Activated CD8-positive, alpha-beta T cell treated with anti-CD3 and anti-CD28 coated beads for 36 hours (primary cell): ENCODE measurements at places on chromosomes 13 and 19. TPM values are rescaled to one million over a fixed set of nuclear protein-coding genes. Genes with fewer than 3 reads are reported as not detected.

GRCh38 chr13:94212196-94212595 is 267.3 kb downstream of the DCT start:
- DNase-seq, result no peak

DNA sequence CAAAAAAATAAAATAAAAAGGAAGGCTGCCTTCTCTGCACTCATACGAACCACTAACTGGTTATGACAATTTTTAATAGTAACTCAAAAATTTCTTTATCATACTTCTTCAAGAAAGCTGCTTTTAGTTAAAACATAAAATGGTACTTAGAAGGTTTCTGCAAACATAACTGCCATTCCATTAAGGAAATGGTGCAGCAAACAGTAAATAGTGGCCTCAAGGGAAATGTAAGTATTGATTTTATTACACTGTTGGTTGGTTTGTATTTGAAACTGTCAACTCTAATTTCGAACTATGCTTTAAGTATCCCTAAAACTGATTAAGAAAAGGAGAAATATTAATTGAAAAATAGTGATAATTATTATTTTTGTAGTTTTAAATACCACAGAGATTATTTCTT is 278.0 kb downstream of the DACH1 start:
- DNase-seq, result no peak

DNA sequence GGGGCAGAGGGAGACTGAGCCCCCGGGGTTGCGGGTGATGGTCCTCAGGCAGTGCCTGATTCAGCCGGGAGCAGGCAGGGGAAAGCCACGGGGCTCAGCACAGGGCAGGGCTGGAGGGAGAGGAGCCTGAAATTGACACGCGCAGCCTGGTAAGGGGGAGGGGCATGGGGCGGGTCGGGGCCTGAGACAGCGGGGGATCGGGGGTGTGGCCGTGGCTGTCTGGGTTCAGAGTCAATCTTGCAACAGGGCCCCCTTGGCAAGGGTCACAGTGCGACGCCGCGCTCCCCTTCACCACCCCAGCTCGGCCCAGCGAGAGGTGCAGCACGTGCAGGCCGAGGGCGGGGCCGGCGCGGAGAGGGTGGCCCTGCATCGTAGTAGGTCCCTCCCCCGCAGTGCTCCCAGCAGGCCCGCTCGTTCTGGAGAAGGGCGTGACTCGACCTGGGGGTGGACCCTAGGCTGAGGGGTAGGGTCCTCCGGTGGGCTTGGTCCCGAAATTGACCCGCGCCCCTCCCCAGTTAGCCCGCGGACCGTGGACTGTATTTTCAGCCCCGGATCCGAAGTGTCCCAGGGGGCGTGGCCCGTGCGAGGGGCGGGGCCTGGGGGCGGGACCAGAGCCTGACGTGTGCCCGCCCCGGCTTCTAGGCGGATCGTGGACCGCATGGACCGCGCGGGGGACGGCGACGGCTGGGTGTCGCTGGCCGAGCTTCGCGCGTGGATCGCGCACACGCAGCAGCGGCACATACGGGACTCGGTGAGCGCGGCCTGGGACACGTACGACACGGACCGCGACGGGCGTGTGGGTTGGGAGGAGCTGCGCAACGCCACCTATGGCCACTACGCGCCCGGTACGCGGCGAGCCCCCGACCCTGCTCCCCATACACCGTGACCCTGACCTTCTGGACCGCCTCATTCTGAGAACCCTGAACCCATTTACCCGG is 6.0 kb downstream of the RCN3 start:
- peak; percentile 88 for DNase-seq

- DNase-seq, result no peak
Measured at GRCh38 chr13:106738186-106738678, 170.3 kb upstream of the ARGLU1 start.

GRCh38 chr13:73403355-73404120 is 344.7 kb downstream of the KLF5 start:
- no peak for DNase-seq

DNA sequence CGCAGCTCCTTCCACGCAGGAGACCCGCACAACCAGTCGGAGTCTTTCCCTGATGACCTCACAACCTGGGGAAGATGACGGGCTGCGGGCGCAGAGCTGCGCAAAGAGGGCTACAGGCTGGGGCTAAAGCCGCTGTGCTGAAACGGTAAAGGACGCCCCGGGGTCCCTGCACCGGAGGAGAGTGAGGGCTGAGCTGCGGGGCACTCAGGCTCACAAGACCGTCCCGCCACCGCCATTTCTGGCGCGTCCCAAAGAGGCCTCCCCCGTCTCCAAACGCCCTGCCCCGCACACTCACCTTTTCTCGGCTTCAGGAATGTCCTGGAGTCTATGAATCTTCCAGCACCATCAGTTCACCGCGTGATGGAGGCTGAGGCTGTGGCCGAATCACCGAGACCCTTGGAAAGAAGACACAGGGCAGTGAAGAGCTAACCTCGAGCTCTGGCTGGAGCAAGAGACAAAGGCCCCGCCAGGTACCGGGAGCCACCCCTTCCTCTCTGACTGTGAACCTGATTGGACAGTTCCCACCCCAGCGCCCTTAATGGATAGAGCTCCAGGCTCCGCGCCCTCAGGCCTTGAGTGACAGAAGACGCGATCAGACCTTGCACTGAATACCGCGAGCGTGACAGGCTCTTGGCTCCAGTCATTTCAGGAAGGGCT is 41.8 kb upstream of the ZNF429 start:
- DNase-seq, result peak; percentile 88

DNA sequence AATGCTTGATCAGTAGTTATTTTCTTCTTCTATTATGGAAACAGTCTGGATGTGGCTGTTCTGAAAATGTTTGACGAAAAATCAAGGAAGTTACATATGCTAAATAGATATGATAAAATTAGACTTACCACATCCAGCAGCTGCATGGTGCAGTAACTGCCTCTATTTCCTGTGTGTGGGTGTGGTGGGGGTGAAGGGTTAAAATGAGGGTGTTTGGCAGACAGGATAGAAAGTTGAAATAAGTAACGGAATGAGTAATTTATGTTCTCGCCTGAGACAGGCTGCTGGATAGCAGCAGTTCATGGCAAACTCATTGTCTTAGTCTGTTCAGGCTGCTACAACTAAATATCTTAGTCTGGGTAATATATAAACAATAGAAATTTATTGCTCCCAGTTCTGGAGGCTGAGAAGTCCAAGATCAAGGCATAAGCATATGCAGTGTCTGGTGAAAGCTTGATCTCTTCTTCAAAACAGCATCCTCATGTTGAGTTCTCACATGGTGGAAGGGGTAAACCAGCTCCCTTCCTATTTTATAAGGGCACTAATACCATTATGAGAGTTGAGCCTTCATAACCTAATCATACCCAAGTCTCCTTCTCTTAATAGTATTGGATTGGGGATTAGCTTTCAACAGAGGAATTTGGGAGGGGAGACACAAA is 1248.9 kb downstream of the SLITRK5 start:
- peak; percentile 69 for DNase-seq

DNA sequence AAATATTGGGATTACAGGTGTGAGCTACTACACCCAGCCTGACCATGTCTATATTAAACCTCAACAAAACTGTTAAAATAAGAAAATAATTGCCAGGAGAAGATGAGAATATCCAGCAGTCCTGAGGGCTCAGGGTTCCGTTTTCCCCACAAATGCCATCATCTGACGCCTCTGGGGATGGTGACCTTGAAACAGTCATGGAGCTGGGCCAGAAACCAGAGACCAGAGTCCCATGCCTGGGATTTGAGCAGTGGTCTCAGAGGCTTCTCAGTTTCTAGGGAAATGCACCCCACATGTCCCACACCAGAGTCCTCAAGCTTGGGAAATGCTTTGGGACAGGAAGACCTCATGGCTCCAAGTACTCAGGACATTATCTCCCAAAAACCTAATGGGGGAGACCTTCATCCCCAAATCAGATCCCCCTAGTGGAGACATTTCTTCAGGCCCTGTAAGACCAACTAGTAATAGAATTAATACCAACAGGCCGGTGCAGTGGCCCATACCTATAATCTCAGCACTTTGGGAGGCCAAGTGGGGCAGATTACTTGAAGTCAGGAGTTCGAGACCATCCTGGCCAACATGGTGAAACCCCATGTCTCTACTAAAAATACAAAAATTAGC is 2.9 kb upstream of the MAP1S start:
- DNase-seq, result no peak

DNA sequence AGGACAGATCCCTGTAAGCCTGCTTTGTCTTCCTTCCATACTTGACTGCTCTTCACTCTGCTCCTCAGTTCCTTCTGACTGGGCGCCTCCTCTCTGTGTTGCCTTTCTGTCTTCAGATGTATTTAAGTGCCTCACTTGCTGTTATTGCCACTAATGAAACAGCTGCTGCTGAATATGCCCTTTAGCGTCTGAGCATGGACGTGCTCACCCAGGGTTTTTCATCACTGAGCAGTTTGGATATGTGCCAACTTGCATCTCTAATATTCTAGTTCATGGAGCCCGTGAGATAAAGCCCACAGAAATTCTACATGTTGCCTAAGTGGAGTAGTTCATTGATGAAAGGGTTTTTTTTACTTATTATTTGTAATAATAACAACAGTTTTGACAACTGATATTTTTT is 198.2 kb downstream of the MYO16 start:
- no peak for DNase-seq

- DNase-seq, result no peak
Measured at GRCh38 chr13:112999414-113000177, 30.6 kb downstream of the MCF2L start.

DNA sequence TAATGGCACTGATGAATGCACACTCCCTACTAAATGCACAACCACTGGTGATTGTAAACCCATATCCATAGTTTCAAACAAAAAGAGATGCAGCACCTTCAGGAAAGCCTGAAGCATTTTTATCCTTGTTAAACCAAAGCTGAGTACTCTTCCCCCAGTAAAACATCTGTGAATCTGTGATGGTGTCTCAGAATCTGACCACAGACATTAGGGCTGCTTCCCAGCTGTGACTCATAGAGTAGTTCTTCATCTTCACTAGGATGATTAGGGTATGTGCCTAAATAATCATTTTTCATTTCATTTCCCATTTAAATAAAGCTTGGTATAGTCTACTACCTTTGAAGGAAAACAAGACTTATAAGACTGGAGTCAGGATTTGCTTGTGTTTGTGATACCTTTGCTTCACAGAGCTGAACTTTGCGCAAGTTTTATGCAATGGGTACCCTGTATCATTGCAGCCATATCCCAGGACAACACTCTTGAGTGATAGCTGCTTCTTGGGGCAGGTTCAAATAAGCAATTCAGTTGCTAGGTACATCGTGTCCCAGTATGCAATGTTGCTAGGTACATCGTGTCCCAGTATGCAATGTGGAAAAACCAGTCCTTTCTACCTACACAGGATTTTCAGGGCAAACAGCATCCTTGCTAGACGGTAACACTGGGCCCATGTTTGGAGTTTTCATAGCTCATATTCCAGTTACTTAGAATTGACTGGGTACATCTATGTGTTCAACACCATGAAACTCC is 277.1 kb downstream of the IRS2 start:
- no peak for DNase-seq

DNA sequence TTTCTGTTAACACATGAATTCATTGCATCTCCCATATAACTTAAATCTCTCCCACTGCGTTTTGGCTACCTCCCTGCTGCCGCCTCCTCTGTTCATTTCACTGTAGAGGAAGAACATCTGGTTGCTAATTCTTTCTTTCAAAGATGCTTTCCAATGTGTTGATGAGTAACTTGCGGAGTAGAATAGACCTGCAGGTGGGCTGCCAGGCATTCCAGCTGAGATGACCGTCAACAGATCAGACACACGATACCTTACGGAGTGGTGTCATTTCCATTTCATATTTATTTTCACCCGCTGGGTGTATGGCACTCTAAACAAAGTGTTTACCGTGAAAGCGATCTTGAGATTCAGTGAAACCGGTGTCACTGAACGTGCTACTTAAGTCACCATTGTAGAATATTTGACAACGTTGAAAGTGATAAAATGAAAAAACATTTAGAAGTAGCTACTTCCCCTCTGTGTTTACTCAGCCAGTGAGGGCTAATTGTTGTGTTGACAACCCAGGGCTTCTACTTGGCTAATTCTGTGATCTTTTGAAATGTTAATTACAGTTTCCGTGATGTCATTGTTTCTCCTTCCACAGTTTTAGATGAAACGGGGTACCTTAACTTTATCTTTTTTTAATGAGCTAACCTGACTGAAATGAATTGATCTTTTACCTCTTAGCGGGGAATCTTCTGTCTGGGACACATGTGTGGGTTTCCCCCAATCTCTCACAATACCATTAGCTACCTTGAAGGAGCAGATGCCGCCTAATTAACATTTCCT is 228.5 kb upstream of the ARGLU1 start:
- DNase-seq, result no peak

- no peak for DNase-seq
Measured at GRCh38 chr19:7730286-7731217, 1.4 kb downstream of the CLEC4G start.

- DNase-seq, result no peak
Measured at GRCh38 chr13:73997964-73998363, 136.2 kb downstream of the KLF12 start.

- DNase-seq, result no peak
Measured at GRCh38 chr19:29501816-29502580, 23.8 kb upstream of the VSTM2B start.

DNA sequence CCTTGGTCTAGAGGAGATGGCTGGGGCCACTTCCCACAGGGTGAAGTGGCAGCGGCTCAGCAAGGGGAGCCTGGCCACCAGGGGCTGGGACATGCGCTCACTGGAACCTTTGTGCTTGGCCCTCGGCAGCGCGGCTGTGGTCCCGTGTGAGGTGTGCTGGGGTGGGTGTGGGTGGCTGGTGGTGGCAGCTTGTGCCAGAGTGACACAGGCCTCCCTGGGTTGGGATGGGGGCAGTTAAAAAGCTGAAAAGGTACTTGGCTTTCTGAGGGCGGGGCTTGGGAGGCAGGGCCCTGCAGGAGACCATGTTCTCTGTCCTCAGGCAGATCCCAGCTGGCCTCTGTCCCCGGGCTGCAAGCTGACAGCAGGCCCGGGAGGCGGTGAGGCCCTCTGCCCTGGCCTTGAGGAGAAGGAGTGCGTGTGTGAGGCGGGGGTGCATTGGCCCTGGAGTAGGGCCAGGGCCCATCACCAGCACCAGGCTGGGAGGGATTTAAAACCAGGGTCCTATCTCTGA is 17.3 kb downstream of the MPND start:
- DNase-seq, result no peak

GRCh38 chr13:37755349-37755748 is 114.2 kb downstream of the TRPC4 start:
- no peak for DNase-seq

GRCh38 chr13:105247830-105248229 is 1287.6 kb downstream of the EFNB2 start:
- no peak for DNase-seq

- no peak for DNase-seq
Measured at GRCh38 chr19:51274049-51274770, 23.3 kb downstream of the SIGLECL1 start.

GRCh38 chr19:5585461-5586299 is 17.9 kb upstream of the TINCR start:
- peak; percentile 84 for DNase-seq

CASP14 gene
- not detected for total RNA-seq

FLT3 gene
- not detected for total RNA-seq

OVOL3 gene
- total RNA-seq, result not detected

ATP7B gene
- total RNA-seq, result 1.1 TPM

KLK14 gene
- 0.43 TPM for total RNA-seq

STOML3 gene
- total RNA-seq, result not detected

SOX1 gene
- not detected for total RNA-seq

ABHD17A gene
- 113 TPM for total RNA-seq

DAND5 gene
- total RNA-seq, result not detected
